ENCODE measurements at places on chromosomes 3 and 15. TPM values are rescaled to one million over a fixed set of nuclear protein-coding genes. Genes with fewer than 3 reads are reported as not detected.

PLCL2 gene
- 1.0 TPM for total RNA-seq

CMTM8 gene
- total RNA-seq: 2.1 TPM

DNA sequence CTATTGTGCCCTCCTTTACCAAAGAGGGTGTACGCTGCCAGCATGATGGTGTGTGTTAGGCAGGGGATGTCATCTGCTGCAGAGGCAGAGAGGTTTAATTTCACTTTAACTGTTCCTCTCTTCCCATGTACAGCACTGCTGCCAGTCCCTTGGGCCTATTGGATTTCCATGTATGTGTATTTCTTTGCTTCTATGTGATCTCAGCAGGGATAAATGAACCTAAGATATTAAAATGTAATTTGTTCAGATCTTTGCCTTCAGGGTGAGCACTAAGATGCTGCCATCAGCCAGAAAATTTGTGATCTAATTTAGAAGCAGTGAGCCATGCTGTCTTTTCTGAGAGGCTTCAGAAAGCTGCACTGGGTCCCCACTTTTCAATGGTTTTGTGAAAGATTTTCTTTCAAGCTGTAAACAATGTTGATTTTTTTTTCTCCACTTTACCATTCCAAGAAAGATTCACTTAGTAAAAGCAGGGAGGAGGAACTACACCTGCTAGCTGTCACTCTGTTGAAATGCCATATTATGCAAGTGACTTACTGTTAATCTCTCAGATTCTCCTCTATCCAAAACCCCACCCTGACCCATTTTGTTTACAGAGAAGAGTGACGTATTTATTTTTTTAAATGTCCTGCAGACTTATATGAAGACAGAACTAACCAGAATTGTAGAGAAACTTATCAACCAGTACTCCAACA lies 261.9 kb downstream of the TBL1XR1 start:
- DNase-seq: no peak

GRCh38 chr3:36097209-36097608 lies 283.1 kb upstream of the STAC start:
- DNase-seq: no peak

GRCh38 chr3:142915636-142916035 lies 26.8 kb upstream of the PCOLCE2 start:
- no peak for DNase-seq

EHD4 gene
- 27.3 TPM for total RNA-seq

DNA sequence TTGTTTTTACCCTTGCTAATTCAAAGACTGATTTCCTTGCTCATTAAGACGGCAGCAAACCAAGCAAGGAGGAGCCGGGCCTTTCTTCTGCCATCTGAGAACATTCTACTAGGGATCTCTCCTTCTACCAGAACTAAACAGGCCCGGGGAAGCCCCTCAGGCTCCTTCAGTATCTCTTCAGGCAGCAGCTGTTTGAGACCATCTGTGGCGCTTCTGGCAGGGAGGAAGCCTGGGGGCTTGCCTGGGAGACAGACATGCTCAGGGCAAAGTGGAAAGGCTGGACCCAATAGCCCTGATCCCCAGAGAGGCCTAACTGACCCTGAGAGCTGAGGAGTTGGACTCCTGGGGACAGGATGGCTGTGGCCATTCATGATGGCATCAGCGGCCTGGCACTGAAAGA lies 67.9 kb downstream of the FEM1B start:
- DNase-seq: no peak

- DNase-seq: peak; percentile 68
These were observed 25.3 kb downstream of the ADGRG7 start for GRCh38 chr3:100634493-100635272.

SFMBT1 gene
- total RNA-seq: 1.4 TPM

- DNase-seq: no peak
These were observed 41.0 kb upstream of the SLC41A3 start for GRCh38 chr3:126124896-126125295.

CPB1 gene
- total RNA-seq: not detected

NGLY1 gene
- total RNA-seq: 37.0 TPM

NEO1 gene
- total RNA-seq: 63.7 TPM

TUSC2 gene
- total RNA-seq: 15.2 TPM

CAV3 gene
- total RNA-seq: not detected

DNA sequence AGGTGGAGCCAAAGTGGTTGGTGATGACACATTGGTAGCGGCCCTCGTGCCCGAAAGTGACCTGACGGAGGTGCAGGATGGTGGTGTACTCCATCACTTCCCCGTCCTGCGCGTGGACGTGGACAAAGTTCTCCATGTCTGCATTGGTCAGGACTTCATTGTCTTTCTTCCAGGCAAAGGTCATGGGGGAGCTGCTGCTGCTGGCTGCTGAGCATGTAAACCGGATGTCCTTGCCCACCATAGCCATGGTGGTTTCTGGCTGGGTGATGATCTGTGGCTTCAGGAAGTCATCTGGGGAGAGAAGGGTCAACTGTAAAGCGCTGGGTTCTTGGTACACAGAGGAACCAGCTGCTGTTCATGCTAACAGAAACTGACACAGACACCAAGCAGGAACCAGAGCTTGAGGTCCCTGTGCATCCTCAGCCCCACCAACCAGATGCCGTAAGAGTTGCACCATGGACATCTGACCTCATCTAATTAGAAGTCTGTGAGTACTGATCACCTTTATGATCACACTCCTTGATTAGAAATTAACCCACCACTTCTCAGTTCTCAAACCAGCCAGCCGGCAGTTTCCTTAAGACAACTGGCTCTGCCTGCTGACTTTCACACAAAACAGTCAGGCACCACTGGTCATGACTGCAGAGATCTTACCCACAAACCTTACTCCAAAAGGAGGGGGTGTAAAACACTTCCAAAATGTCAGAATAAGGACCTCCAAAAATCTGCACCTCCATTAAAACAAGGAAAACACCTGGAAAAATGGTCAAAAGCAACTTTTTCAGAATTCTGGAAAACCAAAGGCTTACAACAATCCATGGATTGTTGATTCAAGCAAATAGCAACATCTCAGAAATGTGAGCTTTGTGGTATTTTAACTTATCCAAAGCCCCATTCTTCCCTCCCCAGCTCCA lies 114.6 kb downstream of the LRIG1 start:
- DNase-seq: no peak

- DNase-seq: no peak
These were observed 35.0 kb downstream of the ZXDC start for GRCh38 chr3:126440709-126440995.

- no peak for DNase-seq
These were observed 41.0 kb downstream of the EIF4E3 start for GRCh38 chr3:71684046-71684756.

RAB43 gene
- 7.3 TPM for total RNA-seq

DNA sequence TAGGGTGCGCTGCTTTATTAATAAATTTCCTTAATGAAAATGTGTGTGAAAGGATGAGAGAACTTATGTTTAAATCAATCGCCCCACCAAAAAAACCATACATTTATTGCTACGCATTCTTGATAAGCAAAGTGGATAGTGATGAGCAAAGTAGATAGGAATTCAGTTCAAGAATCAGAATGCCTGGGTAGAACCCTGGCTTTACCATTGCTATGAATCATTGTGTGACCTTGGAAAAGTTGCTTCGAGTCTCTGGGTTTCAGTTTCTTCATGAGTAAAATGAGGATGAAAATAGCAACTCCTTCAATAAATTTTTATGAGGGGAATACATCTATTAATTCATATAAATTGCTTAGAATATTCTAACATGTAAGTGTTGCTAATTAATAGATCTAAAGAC lies 2.6 kb upstream of the ALCAM start:
- no peak for DNase-seq

GRCh38 chr15:101498717-101499480 lies 9.4 kb upstream of the PCSK6 start:
- DNase-seq: no peak

GRCh38 chr15:90230610-90231009 lies 3.1 kb downstream of the CIB1 start:
- no peak for DNase-seq

GABRA5 gene
- not detected for total RNA-seq

- DNase-seq: peak; percentile 34
These were observed 539 bp upstream of the TLNRD1 start for GRCh38 chr15:81000144-81000623.

GRCh38 chr3:45841420-45841756 lies 531 bp downstream of the LZTFL1 start:
- no peak for DNase-seq

GRCh38 chr3:135944831-135945230 lies 20.7 kb upstream of the PPP2R3A start:
- peak; percentile 14 for DNase-seq

- DNase-seq: no peak
These were observed 74.8 kb upstream of the RPL32 start for GRCh38 chr3:12916159-12916558.

PAQR5 gene
- 16.0 TPM for total RNA-seq

- no peak for DNase-seq
These were observed 13.3 kb downstream of the STAC start for GRCh38 chr3:36393563-36393962.

GRCh38 chr15:92877416-92877815 lies 22.7 kb upstream of the CHD2 start:
- no peak for DNase-seq

All from A673 (cell line).